ENCODE measurements at places on chromosomes 5 and 9. TPM values are rescaled to one million over a fixed set of nuclear protein-coding genes. Genes with fewer than 3 reads are reported as not detected.

The SAXO1 gene
- not detected for total RNA-seq

The PCDHGA2 gene
- 3.2 TPM for total RNA-seq

The LECT2 gene
- not detected for total RNA-seq

The DMRT3 gene
- total RNA-seq: not detected

The SLC6A3 gene
- not detected for total RNA-seq

The IFNA10 gene
- total RNA-seq: not detected

The PKN3 gene
- total RNA-seq: 3.2 TPM

The CKMT2 gene
- total RNA-seq: 18.2 TPM
